ENCODE measurements at places on chromosomes 13 and 19.
A peak's percentile ranks its signal among the peaks of the same experiment; 100 is the strongest.

DNA sequence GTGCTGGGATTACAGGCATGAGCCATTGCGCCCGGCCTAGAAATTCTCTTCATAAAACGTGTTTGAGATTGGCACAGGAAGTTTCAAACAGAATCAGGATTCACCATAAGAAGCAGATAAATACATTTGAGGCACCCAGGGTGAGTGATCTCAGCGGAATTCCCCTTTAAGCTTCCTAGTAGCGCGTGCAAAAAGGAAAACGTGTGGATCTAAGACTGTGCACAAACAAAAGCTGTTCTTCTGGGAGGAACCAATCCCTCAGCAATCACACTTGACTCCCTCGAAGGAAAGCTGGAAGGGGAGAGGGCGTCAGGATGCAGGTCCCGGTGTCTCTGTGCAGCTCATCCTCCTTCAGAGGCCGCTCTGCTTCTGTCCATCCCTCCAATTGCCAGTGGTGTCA is 15.5 kb downstream of the MCF2L start:
- DNase-seq: no peak

- DNase-seq: no peak
These were observed 66.3 kb downstream of the TBC1D4 start for GRCh38 chr13:75415694-75416093.

DNA sequence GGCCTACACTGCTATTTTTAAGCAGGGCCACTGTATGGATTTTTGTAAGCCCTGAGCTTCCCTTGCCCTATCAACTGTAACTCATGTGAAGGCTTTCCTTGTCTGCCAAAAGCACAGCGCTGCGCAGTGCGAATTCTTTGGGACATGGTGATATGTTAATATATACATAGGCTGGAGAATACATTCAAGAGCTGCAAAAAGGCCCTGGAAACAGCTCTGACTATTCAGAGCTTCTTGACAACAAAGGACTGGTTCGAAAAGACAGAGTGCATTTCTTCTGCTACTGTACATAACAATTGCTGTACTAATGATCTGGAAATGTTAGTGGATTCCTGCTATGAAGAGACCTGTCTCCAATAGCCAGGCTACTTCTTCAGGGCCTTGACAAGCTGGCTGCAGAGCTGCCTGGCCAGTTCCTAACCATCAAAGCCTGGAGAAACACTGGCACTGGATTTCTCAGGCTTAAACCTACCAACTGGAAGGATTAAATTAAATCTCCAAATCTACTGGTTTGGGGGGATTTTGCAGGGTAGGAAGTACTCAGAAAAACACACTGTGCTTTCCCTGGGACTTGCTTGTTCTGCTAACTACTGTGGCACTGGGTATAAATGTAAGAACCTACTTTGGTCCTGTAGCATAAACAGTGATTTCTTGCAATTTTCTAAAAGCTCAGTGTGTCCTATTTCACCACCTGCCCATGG is 246.9 kb downstream of the DNAJC15 start:
- no peak for DNase-seq

DNA sequence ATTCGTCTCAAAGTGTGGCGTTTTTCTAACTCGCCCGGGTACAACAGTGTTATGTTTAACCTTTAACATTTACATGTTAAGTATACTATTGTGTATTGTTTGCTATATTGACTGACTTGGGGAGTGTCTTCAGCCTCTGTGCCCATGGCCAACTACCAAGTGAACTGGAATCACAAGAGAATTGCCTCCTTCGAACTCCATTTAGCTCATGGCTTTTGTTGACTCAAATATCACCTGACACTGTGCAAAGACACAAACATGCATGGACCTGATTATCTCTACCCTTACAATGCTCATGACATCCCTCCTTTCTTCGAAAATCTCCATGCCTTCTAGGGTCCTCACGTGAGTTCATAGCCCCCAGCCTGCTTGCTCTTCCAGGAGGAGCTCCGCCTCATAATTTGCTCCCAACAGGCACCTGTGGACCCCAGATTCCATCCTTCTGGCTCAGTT is 704 bp downstream of the ZNF814 start:
- no peak for DNase-seq

GRCh38 chr13:95301968-95302393 is 730 bp upstream of the ABCC4 start:
- DNase-seq: no peak

- DNase-seq: peak; percentile 6
These were observed 133.2 kb downstream of the MRPL57 start for GRCh38 chr13:21309542-21310172.

DNA sequence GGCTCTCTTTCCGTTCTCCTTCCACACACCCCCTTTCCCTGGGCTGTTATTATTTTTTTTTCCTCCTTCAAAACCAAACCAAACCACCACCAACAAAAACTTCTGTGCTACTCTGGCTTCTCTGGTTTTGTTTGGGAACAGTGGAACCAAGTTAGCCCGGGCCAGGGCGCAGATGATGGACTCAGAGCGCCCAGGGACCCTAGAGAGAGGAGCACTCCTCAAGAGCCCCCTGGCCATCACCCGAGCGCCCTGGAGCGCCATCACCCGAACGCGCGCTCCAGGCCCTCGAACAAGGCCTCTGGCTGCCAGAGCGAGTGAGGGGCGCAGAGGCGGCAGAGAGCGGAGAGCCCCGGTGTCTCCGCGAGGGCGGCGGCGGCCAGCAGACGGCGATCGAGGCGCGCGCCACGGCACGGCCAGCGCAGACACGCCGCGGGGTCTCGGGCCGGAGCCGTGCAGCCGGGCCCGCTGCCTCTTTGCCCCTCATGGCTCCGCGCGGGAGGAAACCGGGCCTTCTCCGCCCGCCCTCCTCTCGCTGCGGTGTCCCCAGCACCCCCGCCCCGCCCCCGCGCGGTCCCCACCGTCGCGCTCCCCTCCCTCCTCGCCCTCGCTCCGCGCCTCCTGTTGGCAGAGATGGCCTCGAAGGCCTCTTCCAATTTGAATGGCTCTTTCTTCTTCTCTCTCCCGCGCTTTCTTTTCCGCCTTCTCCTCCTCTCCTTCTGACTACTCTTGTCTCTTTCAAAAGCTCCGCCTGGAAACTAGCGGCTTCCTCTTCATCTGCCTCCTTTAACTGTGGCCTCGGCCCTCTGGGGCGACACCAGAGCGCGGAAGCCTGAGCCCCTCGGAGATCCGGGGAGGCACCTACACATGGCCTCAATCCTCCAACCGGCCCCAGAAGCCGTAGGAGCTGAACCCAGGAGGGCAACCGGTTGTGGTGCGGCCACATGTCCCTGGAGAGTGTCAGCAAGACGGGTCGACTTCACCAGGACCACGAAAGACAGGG is 4.1 kb upstream of the SOX1 start:
- DNase-seq: no peak

DNA sequence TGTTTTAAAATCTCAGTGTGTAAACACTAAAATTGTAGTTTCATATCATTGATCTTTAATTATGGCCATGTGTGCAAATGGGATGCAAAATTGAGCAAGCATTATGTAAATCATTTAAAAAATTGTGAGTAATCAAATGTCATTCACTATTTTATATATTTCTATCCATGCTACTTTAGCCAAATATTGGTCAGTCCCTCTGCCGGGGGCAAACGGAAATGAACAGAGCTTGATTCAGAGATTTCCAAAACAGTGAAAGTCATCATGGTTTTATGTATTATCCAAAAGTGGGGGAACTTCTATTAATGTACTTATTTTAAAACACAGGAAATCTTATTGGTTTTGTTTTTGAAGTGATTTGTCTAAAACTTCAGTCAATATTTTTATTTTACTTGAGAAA is 219.1 kb downstream of the IRS2 start:
- no peak for DNase-seq

- no peak for DNase-seq
These were observed 152.8 kb upstream of the PABPC3 start for GRCh38 chr13:24943136-24943535.

GRCh38 chr13:93227878-93228642 is 1.5 kb downstream of the GPC6 start:
- DNase-seq: peak; percentile 59

DNA sequence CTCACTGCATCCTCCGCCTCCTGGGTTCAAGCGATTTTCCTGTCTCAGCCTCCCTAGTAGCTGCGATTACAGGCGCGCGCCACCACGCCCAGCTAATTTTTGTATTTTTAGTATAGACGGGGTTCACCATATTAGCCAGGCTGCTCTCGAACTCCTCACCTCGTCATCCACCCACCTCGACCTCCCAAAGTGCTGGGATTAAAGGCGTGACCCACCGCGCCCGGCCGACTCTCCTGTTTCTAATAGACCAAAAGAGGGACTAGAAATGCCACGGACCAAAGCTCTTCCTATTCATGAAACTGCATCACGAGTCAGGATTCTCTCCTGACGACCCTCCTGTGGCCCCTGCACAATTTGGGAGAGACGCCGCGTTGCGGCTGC is 563 bp downstream of the ZNF43 start:
- DNase-seq: no peak

DNA sequence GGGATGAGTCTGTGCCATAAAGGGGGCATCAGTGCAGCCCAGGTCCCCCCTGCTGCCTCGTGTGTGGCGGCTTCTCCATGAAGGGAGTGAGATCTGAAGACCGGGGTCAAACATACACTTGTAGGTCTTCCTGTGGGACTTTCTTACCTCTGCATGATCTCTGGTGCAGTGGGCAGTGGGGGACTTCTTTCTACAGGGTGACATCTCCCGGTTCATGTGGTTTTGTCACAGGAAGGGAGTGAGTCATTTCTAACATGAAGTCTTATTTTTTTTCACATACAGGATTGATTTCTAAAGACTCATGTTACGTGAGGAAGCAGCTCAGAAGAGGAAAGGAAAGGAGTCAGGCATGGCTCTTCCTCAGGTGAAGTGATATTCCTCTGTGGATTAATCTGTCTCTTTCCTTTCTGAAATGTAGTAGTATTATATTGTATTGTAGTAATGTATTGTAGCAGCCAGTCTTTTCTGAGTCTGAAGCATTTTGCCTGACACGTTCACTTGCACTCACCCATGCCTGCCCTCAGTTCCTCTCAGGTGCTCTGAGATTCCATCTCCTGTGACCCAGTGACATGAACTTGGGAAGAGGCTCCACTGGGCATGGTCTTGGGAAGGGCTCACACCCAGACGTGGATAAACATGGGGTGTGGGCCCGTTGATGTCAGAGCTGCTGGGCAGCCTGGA is 15.7 kb downstream of the ZNF808 start:
- DNase-seq: no peak

DNA sequence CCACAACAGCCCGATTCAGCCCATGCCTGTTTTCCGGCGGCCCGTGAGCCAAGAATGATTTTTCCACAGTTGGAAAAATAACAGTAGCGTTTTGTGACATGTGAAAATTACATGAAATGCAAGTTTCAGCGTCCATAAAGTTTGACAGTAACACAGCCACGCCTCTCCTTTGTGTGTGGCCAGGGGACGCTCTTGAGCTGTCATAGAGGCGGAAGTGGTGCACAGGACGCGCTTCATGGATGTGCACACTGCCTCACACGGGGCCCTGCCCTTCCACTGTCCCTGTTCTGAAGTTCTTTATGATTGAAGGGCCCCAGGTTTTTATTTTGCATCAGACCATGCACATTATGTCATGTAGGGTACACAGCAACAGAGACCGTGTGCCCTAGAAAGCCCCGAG is 12.4 kb upstream of the ELAVL1 start:
- DNase-seq: no peak

DNA sequence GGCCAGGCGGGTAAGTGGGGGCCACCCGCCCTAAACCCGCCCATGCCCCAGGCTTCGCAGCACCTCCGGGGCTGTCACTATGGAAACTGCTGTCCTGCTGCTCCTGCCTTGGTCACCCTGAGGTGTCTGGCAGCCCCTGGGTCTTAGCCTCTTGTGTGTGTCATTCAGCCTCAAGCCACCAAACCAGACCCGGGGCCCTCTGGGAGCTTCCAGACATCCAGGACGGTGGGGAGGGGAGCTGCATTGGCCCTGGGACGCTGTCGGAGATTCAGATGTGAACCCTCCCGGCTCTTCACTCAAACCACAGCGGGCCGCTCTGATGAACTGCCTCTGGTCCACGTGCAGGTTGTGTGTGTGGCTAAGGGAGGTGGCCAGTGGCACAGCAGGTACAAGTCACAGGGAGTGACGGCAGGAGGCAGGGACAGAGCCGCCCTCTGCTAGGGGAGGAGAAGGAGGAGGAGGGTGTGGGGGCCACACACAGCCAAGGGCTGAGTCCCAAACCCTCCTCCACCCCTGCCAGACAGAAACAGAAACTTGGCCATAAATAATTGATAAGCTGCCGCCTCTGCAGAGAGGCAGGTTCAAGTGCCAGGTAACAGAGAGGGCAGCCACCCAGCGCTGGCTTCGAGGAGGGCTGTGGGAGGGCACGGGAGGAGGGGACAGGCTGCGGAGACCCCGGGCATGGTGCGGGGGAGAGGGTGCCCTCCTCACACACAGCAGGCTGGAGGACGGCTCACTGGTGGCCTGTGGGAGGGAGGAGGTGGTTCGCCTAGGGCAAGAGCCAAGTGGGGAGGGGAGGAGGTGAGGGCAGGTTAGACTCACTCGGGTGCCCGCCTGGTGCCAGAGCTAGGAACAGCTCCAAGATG is 8.0 kb downstream of the NANOS3 start:
- no peak for DNase-seq

- DNase-seq: no peak
These were observed 25.9 kb downstream of the GRIN2D start for GRCh38 chr19:48419158-48419920.

GRCh38 chr13:95100525-95101433 is 200.5 kb downstream of the ABCC4 start:
- peak; percentile 95 for DNase-seq

- peak; percentile 97 for DNase-seq
These were observed 1.2 kb downstream of the DAPK3 start for GRCh38 chr19:3969435-3970312.

DNA sequence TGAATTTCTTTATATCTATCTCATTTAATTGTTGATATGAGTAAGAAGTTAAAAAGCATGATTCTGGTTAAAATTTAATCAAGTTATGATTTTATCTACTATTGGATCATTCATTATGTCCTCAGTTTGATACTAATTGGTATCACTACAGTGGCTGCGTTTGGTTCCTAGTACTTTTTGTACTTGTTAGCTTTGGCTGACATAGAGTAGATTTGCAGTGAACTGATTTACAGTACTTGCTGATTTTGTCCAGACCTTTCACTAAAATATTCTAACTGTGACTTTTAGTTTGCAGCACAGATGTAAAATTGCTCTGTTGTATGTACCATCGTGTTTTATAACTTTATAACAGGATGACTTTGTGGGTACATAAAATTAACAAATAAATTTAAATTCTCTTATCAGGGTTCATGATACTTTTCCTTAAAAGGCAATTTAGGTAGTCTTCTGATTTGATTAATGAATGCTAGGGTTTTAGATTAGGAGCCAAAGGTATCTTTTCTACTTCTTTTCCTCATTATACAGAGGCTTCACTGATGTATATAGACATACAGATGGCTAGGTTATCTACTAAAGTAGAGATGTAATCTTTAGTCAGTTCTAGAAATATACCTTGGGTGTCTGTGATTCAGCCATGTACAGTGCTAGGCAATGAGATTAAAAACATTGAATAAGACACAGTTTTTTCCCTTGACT is 8.7 kb downstream of the UCHL3 start:
- peak; percentile 39 for DNase-seq

DNA sequence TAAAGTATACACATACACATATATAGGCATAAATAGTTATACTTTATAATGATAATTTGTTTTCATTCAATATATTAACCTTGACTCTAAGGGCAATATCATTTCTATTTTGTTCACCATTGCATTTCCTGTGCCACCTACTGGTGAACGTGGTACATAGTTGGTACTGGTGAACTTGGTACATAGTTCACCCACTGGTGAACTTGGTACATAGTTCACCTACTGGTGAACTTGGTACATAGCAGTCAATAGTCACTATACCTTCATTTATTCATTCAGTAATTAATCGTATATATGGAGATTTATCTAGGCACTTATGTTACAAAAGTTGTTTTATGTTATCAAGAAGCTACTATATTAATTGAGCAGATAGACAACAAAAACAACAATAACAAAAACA is 172.6 kb upstream of the ATXN8OS start:
- DNase-seq: peak; percentile 25

GRCh38 chr13:30392681-30393045 is 29.6 kb upstream of the UBE2L5 start:
- no peak for DNase-seq

All from RCC 7860 (cell line).